Fibroblast of skin of scalp (primary cell): ENCODE measurements at places on chromosomes 2 and 18.

DNA sequence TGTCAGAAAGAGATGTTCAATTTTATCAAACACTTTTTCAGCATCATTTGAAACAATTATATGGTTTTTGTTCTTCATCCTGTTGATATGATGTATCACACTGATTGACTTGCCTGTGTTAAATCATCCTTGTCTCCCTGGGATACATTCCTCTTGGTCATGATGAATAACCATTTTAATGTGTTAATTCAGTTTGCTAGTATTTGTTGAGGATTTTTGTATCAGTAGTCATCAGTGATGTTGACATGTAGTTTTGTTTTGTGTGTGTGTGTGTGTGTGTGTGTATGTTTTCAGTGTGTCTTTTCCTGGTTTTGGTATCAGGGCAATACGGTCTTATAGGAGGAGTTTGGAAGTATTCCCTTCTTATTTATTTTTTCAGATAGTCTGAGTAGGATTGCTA, 325.4 kb downstream of the ZNF804A start:
- DNase-seq: no peak

- DNase-seq: no peak
Observed at GRCh38 chr2:239853706-239854327, 171.3 kb downstream of the NDUFA10 start.

DNA sequence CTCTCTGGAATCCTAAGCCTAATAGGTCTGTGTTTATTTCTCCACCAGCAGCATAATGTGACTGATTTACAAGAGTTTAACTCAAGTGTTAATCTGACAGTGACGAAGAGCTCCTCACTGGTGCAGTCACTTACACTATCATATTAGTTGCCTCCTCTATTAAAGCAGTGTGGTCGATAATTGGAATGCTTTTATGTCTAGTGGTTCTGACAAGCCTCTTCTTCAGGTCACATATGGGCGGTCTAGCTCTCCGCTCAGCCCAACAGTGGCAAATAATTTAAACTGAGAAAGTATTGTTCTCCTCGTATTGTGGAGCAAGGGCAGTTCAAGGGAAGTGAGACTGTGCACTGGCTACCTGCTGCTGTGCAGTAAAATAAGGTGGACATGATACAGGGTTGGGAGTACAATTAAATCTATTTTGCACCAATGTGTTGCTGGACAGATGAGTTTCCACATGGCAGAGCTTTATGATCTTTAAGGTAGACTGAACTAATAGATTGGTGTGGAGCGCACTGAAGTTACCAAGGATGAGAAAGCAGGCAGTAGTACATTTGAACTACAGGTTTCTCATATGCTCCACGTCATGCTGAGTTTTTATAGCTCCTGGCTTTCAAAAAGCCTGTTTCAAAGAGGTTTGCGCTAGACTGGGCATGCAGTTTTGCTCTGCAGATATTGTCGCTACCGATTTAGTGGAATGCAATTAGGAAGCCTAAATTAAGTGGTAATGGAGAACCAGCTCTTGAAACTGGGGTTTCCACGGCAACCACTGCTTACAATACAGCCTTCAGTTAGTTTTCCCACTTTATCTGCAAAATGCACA, 151.7 kb upstream of the POU3F3 start:
- no peak for DNase-seq

DNA sequence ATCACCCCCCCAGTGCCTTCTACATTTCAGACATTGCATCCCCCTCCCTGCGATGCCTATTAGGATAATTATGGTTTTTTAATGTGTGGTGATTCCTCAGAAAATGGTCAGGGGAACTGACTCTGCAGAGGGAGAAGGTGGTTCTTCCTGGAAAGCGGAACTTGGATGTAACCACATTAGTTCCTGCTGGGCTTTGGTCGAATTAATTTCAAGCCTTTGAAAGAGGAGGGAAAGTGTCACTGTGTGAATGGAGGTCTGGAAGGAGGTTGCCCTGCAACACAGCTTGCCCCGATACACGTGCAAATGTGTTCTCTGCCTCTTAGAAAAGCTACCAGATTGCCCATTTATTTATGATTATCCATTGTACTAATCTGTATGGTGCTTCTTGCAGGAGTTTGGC, 63.2 kb upstream of the TPO start:
- DNase-seq: no peak

DNA sequence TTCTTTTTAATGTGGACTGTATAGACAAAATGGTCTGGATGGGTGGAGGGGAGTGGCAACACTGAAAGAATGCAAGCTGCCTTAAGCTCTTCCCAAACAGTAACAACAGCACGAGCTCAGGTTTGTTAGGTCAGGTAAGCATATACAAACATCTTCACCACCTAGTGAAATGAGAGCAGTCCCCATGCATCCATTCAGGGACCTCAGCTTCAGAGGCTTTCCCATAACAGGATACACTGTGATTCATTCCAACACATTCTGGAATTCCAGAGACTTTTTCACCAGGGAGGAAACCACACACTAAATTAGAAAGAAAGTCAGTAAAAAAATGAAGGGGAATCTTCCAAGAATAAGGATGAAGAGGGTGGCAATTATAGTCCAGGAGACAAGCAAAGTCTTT, 50.4 kb upstream of the BZW1 start:
- peak; percentile 68 for DNase-seq

GRCh38 chr2:202090530-202090929, 17.5 kb downstream of the KIAA2012 start:
- DNase-seq: no peak

GRCh38 chr2:40360652-40361051, 91.2 kb downstream of the SLC8A1 start:
- peak; percentile 44 for DNase-seq

DNA sequence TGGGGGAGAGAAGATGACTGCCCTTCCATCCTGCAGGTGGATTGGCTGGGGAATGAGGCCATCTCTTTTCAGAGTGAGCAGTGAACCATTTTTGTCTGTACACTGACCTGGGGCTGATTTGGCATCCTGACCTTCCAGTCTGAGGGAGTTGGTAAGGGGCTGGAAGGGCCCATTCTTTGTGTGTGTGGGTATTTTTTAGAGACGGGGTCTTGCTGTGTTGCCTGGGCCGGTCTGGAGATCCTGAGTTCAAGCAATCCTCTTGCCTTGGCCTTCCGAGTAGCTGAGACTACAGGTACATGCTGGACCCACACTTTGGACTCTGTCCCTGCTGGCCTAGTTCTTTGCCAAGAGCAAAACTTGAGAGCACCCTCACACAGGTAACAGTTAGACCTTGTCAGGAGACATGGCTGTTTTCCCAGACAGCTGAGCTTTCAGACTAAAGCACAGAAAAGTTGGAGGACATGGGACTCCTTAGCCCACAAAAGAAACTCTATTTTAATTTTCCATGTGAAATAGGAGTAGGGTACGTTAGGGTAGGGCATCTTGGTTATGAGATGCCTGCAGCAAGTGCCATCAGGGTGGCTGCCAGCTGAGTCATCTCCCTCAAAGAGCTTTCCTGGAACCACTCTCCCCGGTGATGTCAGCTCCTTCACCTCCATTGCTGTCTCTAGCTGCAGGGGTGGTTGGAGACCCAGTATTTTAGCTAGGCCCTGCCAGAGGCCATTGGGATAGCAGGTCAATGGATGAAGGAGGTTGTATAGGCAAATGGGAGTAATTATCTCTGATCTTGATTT, 60.7 kb downstream of the DGKD start:
- peak; percentile 29 for DNase-seq

GRCh38 chr18:28176948-28177827, at the start of gene CDH2:
Gene CDH2, minus strand, starts transcription at chr18:28177130. Its CDS starts 108 bp downstream, at chr18:28177022.
- peak; percentile 96 for DNase-seq

DNA sequence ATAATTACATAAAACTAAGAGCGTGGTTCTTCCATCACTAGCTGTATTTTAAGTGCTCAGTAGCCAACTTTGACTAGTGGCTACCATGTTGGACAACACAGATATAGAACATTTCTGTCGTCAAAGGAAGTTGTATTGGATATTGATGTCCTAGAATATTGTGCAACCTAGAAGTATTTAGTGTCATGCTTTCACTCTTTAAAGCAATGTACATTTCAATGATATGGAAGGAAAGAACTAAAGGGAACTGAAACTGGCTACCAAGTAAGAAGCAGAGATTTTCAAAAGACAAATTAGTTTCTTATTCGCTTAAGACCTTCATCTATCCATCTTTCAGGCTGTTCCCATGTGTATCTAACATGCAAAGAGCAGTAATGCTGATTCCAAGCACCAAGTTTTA, 85.4 kb upstream of the EML6 start:
- DNase-seq: no peak

GRCh38 chr2:226803410-226803809, 3.8 kb upstream of the IRS1 start:
- DNase-seq: no peak

DNA sequence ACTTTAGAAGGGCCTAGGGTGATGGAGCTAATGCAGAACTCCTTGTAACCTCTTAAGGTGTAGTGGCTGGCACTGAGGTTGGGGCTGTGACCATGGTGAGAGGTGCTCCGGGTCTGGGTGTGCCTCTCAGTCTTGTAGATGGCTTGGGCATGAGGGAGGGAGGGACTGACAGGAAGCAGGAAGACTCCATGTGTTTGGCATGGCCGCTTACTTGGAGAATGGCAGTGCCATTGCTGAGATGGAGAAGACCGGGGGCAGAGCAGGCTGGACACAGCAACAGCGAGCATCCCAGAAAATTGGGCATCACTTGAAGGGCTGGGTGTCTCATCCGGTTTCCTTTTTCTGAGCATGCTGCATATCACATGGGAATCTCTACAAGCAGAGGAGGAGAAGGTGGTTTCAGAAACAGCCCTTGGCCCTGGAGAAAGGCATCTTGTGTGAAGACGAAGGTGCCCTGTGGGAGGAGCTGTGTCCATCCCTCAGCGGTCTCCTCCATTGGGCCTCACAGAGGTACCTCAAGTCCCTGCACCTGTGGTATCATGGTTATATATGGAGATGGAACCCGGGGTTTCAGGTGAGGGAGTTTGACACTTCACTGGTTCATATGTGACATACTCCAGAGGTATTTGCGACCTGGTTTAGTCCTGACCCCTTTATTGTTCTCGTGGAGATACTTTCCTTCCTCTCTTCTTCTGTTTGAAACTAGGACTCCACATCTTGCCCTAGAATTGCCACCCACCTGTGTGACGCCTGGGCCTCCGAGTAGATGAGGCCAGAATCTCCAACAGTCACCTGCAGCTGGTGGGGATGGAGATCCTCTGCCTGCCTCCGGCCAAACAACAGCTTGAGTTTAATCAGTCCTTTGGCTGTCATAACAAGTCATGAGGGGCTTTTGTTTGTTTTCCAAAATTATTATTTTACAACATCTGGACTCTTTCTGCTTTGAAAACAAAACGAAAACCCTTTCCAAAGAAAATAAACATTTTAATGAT, 45.6 kb downstream of the INPP4A start:
- DNase-seq: no peak

DNA sequence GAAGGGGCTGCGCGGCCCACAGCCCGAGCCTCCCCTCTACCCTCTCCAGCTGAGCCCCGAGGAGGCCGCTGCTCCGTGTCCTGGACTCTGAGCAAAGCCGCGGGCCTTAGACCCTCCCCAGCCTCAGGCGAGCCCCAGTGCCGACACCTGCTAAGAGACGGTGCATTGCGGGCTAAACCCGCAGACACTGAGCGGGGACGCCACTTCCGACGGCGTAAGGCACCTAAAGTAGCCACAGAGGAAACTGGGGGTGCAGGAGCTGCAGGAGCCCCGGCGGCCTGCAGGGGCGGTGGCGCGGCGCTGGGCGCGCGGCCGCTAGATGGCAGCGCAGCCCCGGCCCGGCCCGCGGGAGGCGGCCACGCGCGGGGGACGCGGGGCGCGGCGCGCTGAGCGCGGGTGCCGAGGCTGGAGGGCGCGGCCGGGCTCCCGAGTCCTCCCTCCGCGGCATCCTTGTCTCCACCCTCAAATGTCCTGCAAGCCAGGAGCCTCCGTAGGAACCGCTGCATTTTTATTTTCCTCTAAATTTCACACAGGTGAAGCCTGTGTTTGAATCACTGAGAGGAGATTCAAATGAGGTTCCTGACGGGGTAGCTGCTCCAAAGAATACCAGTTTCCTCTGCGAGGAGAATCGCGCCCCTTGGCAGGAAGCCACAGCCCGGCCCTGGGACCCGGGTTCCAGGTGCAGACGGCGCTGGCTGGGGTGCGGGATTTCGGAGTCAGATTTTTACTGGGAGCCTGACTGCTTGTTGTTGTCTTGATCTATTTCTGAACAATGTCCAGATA, 650.5 kb downstream of the GALR1 start:
- DNase-seq: peak; percentile 30

GRCh38 chr2:62032096-62032495, 126.6 kb downstream of the COMMD1 start:
- no peak for DNase-seq
